GM12865 (cell line): ENCODE measurements at places on chromosomes 13 and 19.

DNA sequence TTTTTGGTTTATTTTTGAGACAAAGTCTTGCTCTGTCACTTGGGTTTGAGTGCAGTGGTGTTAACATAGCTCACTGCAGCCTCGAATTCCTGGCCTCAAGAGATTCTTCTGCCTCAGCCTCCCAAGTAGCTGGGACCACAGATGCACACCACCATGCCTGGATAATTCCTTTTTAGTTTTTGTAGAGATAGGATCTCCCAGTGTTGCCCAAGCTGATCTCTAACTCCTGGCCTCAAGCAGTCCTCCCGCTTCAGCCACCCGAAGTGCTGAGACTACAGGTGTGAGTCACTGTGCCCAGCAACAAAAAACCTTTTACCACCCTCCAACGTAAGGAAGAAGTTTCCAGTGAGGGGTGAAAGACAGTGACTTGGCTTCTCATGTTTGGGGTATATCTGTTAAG lies 81.1 kb upstream of the TSHZ3 start:
- DNase-seq, result no peak

- peak; percentile 21 for DNase-seq
These were observed 26.3 kb upstream of the UQCRFS1 start for GRCh38 chr19:29239213-29239776.

GRCh38 chr13:82661126-82661525 lies 1221.1 kb downstream of the SLITRK1 start:
- DNase-seq, result no peak

GRCh38 chr19:12872941-12873890 lies 8.0 kb downstream of the DNASE2 start:
- peak; percentile 58 for DNase-seq

DNA sequence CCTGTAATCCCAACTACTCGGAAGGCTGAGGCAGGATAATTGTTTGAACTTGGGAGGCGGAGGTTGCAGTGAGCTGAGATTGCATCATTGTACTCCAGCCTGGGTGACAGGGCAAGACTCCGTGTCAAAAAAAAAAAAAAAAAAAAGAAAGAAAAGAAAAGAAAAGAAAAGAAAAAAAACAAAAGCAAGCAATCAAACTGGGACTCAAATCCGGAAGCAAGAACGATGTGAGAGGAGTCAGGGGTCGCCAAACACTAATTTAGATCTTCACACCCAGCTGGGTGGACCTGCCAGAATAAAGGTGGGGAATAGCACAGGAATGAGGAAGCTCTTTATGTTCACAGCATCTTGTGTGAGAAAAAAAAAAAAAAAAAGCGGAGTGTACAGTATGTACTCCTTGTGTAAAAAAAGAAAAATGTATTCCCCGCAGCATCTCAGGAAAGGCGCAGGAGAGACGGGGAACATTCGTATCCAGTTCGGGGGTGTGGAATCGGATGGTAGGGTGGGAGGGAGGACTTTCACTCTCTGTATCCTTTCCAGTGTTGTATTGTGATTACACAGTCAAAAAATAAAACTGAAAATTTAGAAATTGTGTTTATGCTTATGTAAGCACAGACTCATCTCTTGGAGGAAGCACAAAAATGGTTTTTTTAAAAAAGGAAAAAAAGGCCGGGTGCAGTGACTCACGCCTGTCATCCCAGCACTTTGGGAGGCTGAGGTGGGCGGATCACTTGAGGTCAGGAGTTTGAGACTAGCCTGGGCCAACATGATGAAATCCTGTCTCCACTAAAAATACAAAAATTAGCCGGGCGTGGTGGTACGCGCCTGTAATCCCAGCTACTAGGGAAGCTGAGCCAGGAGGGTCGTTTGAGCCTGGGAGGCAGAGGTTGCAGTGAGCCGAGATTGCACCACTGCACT lies 7.6 kb downstream of the DNAJB1 start:
- no peak for DNase-seq

DNA sequence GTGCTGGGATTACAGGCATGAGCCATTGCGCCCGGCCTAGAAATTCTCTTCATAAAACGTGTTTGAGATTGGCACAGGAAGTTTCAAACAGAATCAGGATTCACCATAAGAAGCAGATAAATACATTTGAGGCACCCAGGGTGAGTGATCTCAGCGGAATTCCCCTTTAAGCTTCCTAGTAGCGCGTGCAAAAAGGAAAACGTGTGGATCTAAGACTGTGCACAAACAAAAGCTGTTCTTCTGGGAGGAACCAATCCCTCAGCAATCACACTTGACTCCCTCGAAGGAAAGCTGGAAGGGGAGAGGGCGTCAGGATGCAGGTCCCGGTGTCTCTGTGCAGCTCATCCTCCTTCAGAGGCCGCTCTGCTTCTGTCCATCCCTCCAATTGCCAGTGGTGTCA lies 15.5 kb downstream of the MCF2L start:
- no peak for DNase-seq

- DNase-seq, result no peak
These were observed 163.4 kb upstream of the GPR12 start for GRCh38 chr13:26923824-26924605.
